ENCODE measurements at places on chromosomes 2 and 18. TPM values are rescaled to one million over a fixed set of nuclear protein-coding genes. Genes with fewer than 3 reads are reported as not detected.

Gene TNFAIP6
- total RNA-seq, result 5.3 TPM

Gene RFX8
- total RNA-seq, result not detected

- DNase-seq, result no peak
Observed at GRCh38 chr2:62723253-62723652, 17.7 kb downstream of the EHBP1 start.

- no peak for DNase-seq
Observed at GRCh38 chr18:23920054-23920453, 94.5 kb upstream of the TTC39C start.

- DNase-seq, result no peak
Observed at GRCh38 chr2:11290713-11291112, 53.7 kb downstream of the ROCK2 start.

- no peak for DNase-seq
Observed at GRCh38 chr2:54497763-54498680, 41.9 kb downstream of the SPTBN1 start.

DNA sequence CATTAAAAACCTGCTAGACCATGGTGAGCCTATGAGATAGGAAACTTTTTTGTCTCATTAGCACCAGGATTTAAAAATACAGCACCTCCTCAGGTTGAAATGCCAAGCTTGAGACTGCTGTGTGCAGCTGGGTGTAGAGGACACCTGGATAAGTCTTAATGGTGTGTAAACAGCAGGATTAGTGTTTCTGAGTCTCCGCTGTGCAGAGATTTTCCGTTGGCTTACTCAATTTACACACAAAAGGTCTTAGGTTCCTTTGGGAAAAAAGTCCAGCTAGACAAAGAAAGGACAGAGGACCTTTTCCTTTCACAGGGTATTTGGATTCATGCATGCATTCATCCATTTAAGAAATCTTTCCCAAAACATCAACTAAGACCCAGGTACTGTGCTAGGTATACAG is 168.1 kb downstream of the NRXN1 start:
- no peak for DNase-seq
